ENCODE measurements at places on chromosomes 6 and 20. TPM values are rescaled to one million over a fixed set of nuclear protein-coding genes. Genes with fewer than 3 reads are reported as not detected.

DNA sequence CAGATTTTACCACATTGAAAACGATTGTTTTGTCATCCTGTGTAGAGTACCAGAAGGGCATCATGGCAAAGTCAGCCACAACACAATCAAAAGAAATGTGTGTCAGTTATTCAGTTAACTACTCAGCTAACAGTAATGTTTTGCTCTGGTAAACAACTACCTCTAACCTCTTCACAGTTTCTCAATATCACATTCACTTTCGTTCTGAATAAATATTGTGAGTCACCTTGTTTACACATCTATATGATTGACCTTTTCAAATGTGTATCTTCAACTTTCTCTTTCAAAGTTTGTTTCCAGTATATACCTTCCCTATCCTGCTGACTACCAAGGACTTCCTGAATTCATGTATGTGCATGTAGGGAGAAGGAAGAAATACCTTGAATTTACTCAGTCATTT, 216.6 kb upstream of the UFL1 start:
- no peak overlapping the region for H3K27ac ChIP-seq
- DNase-seq, result peak; percentile 12
- no peaks in the 10 kb centered on the region for H3K27me3 ChIP-seq
- H3K36me3 ChIP-seq, result no peaks in the 10 kb centered on the region
- no peak overlapping the region for H3K4me3 ChIP-seq

The ALDH8A1 gene
- not detected for total RNA-seq

The SLC22A2 gene
- not detected for total RNA-seq

- H3K4me3 ChIP-seq, result no peak overlapping the region
- DNase-seq, result no peak
- no peaks in the 10 kb centered on the region for H3K36me3 ChIP-seq
These were observed 67.9 kb downstream of the CGA start for GRCh38 chr6:87027021-87027420.

The XRN2 gene
- 66.8 TPM for total RNA-seq

- H3K4me3 ChIP-seq, result no peak overlapping the region
- peaks cover 10% of the 10 kb centered on the region for H3K36me3 ChIP-seq
- H3K27me3 ChIP-seq, result no peaks in the 10 kb centered on the region
- H3K4me1 ChIP-seq, result no peaks in the 10 kb centered on the region
These were observed 45.9 kb downstream of the SASH1 start for GRCh38 chr6:148388521-148388920.

DNA sequence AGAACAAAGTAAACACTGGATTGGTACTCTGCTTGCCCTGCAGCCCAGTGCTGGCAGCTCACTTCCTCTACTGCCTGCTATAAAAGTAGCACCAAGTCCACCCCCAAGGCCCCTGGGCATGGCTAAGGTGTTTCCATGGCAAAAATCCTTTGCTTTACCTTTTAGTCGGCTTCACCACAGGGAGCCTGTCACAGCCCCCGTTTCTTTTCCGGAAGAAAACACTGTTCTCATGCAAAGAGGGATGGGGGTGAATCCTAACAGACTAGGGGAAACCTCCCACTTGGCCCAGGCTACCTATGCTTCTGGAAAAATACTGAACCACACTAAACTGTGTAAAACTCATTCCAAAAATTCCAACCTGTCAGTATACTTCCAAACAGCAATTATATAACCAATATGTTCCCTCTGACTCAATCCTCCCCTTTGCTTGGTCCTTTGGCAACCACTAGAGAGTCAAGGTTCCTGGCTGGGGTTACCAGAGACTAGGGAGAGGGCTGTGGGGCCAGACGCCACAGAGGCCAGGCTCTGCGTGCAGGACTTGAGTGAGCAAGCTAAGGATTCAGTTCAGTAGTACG, 16.1 kb downstream of the PPIL1 start:
- no peaks in the 10 kb centered on the region for H3K27me3 ChIP-seq
- peak overlapping the region; percentile 20 for H3K27ac ChIP-seq
- DNase-seq, result peak; percentile 34
- peaks cover 5% of the 10 kb centered on the region for H3K36me3 ChIP-seq
- H3K4me3 ChIP-seq, result no peak overlapping the region
- no peaks in the 10 kb centered on the region for H3K4me1 ChIP-seq

The SOX12 gene
- total RNA-seq, result 16.5 TPM

- no peak overlapping the region for H3K4me3 ChIP-seq
- peaks cover 54% of the 10 kb centered on the region for H3K36me3 ChIP-seq
- peaks cover 36% of the 10 kb centered on the region for H3K4me1 ChIP-seq
- H3K27me3 ChIP-seq, result no peaks in the 10 kb centered on the region
- peak overlapping the region; percentile 16 for H3K27ac ChIP-seq
- peak; percentile 78 for DNase-seq
These were observed 6.2 kb downstream of the TMEM242 start for GRCh38 chr6:157316871-157317814.

DNA sequence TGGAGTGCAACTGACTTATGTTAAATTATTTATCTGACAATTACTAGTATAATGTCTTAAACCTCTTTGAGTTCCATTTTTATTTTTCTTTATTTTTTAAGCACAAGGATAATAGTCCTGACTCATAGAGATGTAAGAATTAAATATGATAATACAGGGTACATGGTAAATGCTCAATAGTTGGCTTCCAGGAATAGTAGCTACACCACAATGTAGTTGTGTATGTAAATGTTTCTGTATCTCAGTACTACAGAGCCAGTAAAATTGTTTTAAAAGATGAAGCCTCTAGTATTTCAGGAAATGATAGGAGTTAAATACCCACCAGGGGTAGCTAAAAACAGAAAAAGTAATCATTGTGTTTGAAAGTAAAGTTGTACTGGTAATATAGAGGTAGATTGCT, 487.4 kb upstream of the IRAK1BP1 start:
- no peak overlapping the region for H3K4me3 ChIP-seq
- H3K27ac ChIP-seq, result no peak overlapping the region
- H3K27me3 ChIP-seq, result no peaks in the 10 kb centered on the region
- no peaks in the 10 kb centered on the region for H3K36me3 ChIP-seq
- no peaks in the 10 kb centered on the region for H3K4me1 ChIP-seq
- no peak for DNase-seq

The OR2H1 gene
- total RNA-seq, result not detected

- H3K36me3 ChIP-seq, result no peaks in the 10 kb centered on the region
- H3K4me3 ChIP-seq, result no peak overlapping the region
- no peak for DNase-seq
- peaks cover 5% of the 10 kb centered on the region for H3K27me3 ChIP-seq
- no peaks in the 10 kb centered on the region for H3K4me1 ChIP-seq
These were observed 24.5 kb upstream of the ABCC10 start for GRCh38 chr6:43402820-43403219.

DNA sequence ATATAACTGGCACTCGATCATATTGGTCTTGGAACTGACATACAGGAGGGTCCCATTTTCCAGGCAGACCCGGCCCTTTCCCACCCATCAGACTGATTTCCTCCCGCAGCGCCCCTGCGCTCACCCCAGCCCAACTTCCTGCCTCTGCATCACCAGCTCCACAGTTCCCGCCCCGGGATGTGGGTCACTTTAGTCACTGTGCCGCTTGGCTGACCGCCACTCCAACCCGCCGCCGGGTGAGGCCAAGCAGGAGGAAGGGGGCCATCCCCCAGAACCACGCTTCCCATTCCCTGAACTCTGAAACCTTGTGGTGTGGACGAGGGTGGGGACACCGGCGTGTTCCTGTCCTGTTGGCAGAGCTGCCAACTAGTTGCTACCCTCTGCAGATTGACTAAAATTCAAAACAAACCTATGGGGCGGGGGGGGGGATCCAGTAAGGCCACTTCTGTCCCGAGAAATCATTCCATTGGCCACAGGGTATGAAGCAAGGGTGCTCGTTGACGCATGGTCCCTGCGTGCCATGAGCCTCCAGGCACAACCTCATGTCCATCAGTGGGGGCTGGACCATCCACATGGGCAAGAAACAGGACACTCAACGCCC, 12.3 kb downstream of the TGM2 start:
- peaks cover 60% of the 10 kb centered on the region for H3K4me1 ChIP-seq
- peak overlapping the region; percentile 8 for H3K4me3 ChIP-seq
- H3K36me3 ChIP-seq, result peaks cover 47% of the 10 kb centered on the region
- DNase-seq, result peak; percentile 90

DNA sequence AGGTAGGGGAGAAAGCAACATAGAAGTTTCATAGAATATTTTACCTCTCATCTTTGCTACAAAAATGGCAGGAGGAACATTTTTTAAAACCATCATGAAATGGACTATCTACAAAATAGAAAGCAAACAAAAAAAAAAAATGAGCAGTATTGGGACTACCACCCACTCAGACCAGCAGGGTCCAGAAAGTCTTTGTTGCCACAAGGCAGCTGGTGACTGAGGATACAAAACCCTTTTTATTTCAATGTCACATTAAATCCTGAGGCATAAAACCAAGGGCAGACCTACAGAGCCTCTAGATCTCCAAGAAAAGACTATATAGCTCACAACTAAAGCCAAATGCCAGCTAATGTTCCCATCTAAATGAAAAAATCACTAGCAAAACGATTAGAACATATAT, 282.2 kb downstream of the PTPRK start:
- H3K27me3 ChIP-seq, result no peaks in the 10 kb centered on the region
- no peak overlapping the region for H3K27ac ChIP-seq
- H3K36me3 ChIP-seq, result no peaks in the 10 kb centered on the region
